Naive thymus-derived CD4-positive, alpha-beta T cell (primary cell): ENCODE measurements at places on chromosomes 1 and 21. TPM values are rescaled to one million over a fixed set of nuclear protein-coding genes. Genes with fewer than 3 reads are reported as not detected.
A peak's percentile ranks its signal among the peaks of the same experiment; 100 is the strongest.

- H3K27ac ChIP-seq, result no peak overlapping the region
- H3K27me3 ChIP-seq, result no peaks in the 10 kb centered on the region
- H3K4me3 ChIP-seq, result no peak overlapping the region
- DNase-seq, result no peak
- H3K36me3 ChIP-seq, result no peaks in the 10 kb centered on the region
- H3K4me1 ChIP-seq, result no peaks in the 10 kb centered on the region
Observed at GRCh38 chr1:165068741-165069140, 287.8 kb downstream of the LMX1A start.

DNA sequence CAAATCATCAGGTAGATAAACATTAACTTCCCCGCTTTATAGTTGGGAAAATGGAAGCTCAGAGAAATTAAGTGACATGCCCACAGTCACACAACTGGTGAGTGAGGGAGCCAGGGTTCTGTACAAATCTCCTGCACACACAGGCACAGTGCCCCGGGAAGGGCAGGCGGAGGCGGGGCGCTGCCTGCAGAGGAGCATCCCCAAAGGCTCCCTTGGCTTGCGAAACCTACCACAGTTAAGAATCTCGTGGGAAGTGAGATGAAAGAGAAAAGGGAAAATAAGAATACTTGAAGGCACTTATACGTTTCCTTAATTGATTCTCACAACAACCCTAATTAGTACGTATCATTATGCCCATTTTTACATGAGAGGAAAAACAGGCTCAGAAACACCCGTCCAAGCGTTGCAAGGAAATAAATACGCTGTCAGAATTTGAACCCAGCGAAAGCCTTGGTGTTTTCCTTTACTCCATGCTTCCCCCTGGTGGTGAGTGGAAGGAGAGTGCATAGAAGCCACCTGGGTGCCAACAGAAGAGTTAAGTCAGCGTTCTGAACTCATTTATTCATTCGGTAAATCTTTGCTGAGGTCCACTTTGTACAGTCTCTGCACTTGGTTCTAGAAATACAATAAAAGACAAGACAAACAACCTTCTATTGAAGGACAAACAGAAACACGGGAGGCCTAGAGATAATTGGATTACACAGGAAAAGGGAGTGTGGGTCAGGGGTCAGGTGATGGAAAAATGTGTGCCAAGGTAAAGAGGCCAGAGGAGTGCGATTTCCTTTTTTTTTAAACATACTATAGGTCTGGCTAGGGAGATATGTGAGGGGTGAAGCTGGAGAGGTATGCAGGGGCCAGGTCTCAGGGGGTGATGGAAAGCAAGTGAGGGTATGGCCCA lies 28.4 kb downstream of the ACP6 start:
- H3K27me3 ChIP-seq, result no peaks in the 10 kb centered on the region
- H3K4me1 ChIP-seq, result peaks cover 24% of the 10 kb centered on the region
- H3K27ac ChIP-seq, result no peak overlapping the region

DNA sequence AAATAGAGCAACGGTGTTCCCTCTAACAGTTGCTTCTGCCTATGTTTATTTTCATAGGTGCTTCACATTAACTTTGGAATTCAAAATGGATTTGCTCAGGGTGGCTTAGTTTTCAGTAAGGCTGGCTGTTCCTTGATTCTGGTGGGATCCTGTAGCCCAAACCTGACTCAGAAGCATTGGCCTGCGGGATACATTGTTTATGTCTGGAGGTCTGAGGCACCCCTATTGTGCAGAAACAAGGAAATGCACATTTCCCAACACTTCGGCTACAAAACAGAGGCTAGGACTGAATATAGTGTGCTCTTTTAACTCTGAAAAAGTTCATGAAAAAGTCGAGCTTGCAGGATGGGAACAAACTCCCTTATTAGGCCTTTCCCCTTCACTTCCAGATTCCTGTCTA lies 133.8 kb upstream of the F3 start:
- no peaks in the 10 kb centered on the region for H3K27me3 ChIP-seq
- H3K4me1 ChIP-seq, result no peaks in the 10 kb centered on the region
- H3K36me3 ChIP-seq, result no peaks in the 10 kb centered on the region
- no peak overlapping the region for H3K4me3 ChIP-seq

GRCh38 chr1:4495809-4496208 lies 158.6 kb upstream of the AJAP1 start:
- DNase-seq, result no peak
- no peaks in the 10 kb centered on the region for H3K27me3 ChIP-seq
- no peaks in the 10 kb centered on the region for H3K36me3 ChIP-seq
- H3K4me1 ChIP-seq, result no peaks in the 10 kb centered on the region
- no peak overlapping the region for H3K4me3 ChIP-seq

DNA sequence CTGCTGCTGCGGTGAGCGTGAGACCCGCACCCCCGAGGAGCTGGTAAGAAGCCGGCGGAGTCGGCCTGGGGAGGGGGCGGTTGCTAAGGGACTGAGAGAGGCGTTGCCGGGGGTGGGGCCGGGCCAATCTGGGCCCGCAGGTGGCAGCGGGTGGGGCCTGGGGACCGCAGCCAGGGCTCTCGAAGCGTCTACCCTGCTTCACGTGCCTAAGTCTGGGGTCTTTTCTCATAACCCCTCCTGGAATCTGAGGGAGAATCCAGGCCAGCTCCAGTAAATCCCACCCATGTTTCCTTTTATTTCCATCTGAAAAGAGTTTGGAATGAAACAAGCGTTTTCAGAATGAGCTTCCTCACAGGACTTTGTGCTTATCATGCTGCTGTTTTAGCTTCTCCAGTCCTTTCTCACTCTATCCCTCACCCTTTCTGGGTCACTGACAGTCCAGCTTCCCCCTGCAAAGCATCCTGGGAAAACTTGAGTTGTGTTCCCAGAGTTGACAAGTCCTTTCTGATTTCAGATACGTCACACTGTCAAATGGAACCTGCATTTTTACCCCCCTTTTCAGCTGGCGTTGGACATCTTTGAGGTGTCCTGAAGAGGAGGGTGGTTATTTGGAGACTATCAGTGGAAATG lies 431 bp downstream of the CLCN6 start:
- peak overlapping the region; percentile 86 for H3K4me3 ChIP-seq
- H3K27ac ChIP-seq, result peak overlapping the region; percentile 92
- no peaks in the 10 kb centered on the region for H3K27me3 ChIP-seq
- DNase-seq, result no peak

- H3K27me3 ChIP-seq, result no peaks in the 10 kb centered on the region
- H3K27ac ChIP-seq, result no peak overlapping the region
- no peaks in the 10 kb centered on the region for H3K36me3 ChIP-seq
- no peaks in the 10 kb centered on the region for H3K4me1 ChIP-seq
Observed at GRCh38 chr1:33384040-33384812, 46.7 kb downstream of the PHC2 start.

DNA sequence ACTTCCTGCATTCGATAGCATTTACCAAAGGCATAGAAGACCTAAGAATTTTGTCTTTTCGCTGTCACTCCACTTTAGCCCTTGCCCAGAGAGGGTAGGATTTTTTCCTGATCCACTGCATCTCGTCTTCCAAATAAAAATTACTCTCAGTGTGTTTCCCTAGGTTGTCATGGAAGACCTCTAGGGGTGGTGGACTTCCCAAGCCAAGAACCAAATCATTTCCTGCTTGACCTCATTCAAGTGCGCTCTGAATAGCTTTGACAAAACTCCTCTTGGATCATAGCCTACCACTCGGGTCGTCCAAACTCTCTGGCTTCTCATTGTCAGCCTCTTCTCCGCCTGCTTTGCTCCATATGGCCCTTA lies 431 bp upstream of the C1orf52 start:
- no peaks in the 10 kb centered on the region for H3K27me3 ChIP-seq
- peak overlapping the region; percentile 40 for H3K4me3 ChIP-seq
- no peak overlapping the region for H3K27ac ChIP-seq

DNA sequence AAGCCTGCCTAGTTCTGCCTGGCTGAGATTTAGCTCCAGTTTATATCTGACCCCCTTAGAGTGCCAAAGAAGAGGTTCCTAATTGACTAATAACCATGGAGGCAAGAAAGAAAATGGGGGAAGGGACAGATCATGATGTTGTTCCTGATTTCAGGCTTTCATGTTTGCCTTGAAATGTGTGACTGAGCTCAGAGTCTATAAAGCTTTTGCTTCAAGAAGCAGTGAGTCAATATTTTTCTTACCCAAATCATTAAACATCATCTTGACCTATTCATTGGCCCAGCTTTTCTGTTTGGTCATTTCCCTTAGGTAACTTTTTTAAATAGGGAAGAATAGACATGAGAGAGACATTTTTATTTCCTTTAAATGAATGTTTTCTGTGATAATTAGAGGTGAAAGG lies 55.9 kb downstream of the HHAT start:
- H3K4me3 ChIP-seq, result no peak overlapping the region
- no peaks in the 10 kb centered on the region for H3K36me3 ChIP-seq
- no peaks in the 10 kb centered on the region for H3K4me1 ChIP-seq
- H3K27me3 ChIP-seq, result no peaks in the 10 kb centered on the region
- H3K27ac ChIP-seq, result no peak overlapping the region

DNA sequence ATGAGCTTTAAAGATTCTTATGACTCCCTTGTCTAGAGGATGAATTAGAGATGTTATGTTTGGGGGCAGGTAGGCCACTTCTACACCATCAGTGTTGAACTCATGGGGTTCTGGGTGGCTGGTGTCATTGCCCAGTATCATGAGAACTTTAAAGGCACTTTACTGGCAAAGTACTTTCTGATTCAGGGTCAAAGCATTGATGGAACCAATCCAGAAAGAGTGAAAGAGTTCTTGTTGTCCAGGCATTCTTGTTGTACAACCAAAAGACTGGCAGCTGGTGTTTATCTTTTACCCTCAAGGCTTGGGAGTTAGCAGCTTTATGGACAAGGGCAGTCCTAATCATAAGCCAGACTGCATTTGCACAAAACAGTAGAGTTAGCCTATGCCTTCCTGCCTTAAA lies 673.0 kb downstream of the USP25 start:
- H3K27ac ChIP-seq, result no peak overlapping the region
- no peaks in the 10 kb centered on the region for H3K27me3 ChIP-seq
- no peak overlapping the region for H3K4me3 ChIP-seq
- no peaks in the 10 kb centered on the region for H3K4me1 ChIP-seq

DNA sequence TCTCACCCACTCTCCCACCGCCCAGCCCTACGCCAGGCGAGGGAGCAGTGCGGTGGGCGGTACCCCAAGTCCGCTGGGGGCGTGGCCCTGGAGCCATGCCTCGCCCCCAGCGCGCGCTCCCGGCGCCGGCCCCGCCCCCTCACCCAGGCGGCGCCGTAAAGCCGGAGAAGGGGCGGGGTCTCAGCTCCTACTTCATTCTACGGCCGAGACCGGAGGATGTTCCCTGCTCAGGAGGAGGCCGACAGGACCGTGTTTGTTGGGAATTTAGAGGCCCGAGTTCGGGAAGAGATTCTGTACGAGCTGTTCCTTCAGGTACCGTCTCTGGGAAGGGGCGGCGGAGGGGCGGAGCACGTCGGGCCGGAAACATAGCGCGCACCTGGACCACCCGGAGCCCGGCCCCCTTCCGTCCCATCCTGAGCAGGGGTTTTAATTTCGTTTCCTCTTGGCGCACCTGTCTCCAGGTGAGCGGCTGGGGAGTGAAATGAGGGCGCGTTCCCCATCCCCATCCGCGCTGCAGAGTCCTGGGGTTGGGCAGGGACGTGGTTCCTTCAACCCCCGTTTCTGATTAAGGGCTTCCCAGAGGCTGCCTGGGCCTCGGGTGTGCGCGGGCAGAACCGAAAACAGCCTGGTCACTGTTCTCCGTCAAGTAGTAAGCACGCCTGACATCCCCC lies at the start of gene RBM11:
Gene RBM11 (plus strand): TSS at position 187 of the 671 bp plus-strand sequence. CDS start 30 bp downstream, at position 217.
- no peaks in the 10 kb centered on the region for H3K4me1 ChIP-seq
- peak within 1 kb of the TSS; percentile 80 for H3K4me3 ChIP-seq
- peak; percentile 73 for DNase-seq
- peak within 1 kb of the TSS; percentile 77 for H3K27ac ChIP-seq

- H3K27me3 ChIP-seq, result no peaks in the 10 kb centered on the region
- no peaks in the 10 kb centered on the region for H3K4me1 ChIP-seq
- no peak overlapping the region for H3K4me3 ChIP-seq
- no peak overlapping the region for H3K27ac ChIP-seq
Observed at GRCh38 chr1:37764414-37764825, 500 bp downstream of the EPHA10 start.

DNA sequence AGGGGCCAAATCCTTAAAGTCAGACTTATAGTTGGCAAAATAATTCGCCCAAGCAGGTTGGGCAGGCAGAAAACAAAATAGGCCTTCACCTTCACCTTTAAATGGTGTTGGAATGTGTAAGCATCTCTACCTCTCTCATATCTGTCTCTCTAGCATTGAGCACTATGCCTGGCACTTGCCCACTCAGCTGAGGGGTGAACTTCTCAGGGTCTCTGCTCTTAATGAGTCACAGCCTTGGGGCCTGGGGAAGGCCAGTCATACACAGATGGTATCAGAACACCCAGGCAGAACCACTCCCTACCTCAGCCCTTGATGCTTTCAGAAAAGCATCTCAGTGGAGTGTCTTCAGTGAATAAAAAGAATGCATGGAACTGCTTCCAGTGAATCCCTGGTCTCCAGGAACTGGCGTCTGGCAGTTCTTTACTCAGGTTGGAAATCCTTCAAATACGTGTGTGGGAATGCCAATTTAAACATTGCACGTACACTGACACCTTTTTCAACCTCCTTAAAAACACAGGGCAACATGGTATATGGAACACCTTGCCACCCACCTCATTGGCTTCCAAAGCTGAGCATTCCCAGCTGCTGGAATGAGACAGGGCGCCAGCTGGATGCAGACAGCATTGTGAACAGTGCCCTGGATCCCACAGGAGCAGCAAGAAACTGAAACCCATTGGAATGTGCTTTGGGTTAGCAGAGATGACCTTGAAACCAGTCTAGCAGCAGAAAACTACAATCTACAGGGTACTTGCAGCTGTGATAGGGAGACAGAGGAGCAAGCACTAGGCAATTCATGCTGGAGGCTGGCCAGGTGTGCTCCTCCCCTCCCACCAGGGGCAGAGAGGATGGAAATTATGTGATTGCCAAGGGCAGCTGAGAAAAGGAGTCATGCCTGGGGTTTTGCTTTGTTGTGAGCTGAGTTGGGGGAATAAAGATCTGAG lies 30.0 kb downstream of the ZNF697 start:
- H3K36me3 ChIP-seq, result no peaks in the 10 kb centered on the region
- no peaks in the 10 kb centered on the region for H3K4me1 ChIP-seq
- DNase-seq, result no peak
- no peak overlapping the region for H3K4me3 ChIP-seq
- H3K27me3 ChIP-seq, result no peaks in the 10 kb centered on the region

CRYAA gene
- total RNA-seq, result not detected

LCE2D gene
- total RNA-seq, result not detected

CD5L gene
- total RNA-seq, result not detected

PDZK1IP1 gene
- total RNA-seq, result not detected

C1QA gene
- total RNA-seq, result not detected in 2 replicates
